SK-N-SH (cell line): ENCODE measurements at places on chromosomes 11 and 22.
A peak's percentile ranks its signal among the peaks of the same experiment; 100 is the strongest.

GRCh38 chr11:67504950-67505581 lies at the start of gene PITPNM1:
Gene PITPNM1 (minus strand): TSS chr11:67505363. CDS start chr11:67504180, 1,183 bp downstream.
- DNase-seq, result peak; percentile 86

GRCh38 chr11:119720311-119720913 lies 8.6 kb downstream of the NECTIN1 start:
- DNase-seq, result no peak

GRCh38 chr22:28328756-28329155 lies 350.9 kb downstream of the TTC28 start:
- no peak for DNase-seq

DNA sequence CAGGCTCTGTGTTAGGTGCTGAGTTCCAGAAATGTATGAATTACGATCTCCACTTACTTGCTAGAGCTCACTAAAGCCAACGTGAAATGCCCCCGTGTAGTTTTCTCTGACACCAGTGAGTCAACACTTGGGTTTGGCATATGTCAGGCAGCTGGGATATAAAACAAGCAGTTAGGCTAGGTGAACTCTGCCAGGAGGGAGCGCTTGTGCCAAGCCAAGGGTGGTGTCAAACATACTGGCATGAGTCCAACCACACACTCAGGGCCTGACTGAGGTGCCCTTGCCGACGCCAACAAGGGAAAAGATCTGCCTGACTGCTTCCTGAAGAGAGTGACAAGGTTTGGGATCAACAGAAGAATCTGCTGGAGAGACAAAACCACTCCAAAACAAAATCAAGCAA lies 167.8 kb upstream of the NARS2 start:
- no peak for DNase-seq

DNA sequence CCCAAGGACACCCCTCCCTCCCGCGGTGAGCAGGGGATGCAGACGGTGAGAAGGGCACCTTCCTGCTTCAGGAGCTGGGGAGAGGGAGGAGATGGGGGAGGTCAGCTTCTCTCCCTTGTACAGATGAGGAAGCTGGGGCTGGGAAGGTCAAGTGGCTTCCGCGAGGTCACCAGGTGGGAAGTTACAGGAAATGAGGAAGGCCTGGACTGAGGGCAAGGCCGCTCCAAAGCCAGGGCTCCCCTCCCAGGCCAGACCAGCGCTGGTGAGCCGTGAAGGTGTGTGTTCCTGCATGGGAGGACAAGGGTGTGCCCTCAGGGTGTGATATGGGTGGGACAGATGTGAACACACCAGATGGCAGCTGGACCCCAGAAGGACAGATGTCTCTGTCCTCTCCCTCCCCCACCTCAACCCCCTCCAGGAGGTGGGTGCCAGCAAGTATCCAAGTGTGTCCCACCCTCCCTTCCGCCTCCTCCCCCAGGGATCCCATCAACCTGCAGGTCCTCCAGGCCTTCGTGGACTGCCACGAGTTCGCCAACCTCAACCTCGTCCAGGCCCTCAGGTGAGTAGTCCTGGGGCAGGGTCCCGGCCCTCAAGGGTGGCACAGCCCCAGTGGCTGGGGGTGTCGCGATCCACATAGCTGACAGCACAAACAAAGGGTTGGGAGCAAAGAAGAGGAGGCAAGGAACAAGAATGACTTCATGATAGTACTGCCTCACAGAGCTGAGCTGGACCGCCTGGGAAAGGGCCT lies 16.6 kb downstream of the CYTH4 start:
- DNase-seq, result peak; percentile 48

DNA sequence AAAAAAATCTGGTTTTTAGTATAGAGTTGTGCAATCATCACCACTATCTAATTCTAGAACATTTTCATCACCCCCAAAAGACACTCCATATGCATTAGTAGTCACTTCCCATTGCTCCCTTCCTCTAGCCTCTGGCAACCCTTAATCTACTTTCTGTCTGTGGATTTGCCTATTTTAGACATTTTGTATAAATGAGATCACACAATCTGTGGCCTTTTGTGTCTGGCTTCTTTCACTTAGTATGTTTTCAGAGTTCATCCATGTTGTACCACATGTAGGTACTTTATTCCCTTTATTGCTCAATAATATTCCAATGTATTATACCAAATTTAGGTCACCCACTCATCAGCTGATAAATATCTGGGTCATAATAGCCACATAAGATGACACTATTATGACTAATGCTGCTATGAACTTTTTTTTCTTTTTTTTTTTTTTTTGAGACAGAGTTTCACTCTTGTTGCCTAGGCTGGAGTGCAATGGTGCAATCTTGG lies 67.5 kb upstream of the SCUBE2 start:
- DNase-seq, result no peak

- DNase-seq, result no peak
Measured at GRCh38 chr11:100680070-100680469, 7.0 kb upstream of the ARHGAP42 start.

DNA sequence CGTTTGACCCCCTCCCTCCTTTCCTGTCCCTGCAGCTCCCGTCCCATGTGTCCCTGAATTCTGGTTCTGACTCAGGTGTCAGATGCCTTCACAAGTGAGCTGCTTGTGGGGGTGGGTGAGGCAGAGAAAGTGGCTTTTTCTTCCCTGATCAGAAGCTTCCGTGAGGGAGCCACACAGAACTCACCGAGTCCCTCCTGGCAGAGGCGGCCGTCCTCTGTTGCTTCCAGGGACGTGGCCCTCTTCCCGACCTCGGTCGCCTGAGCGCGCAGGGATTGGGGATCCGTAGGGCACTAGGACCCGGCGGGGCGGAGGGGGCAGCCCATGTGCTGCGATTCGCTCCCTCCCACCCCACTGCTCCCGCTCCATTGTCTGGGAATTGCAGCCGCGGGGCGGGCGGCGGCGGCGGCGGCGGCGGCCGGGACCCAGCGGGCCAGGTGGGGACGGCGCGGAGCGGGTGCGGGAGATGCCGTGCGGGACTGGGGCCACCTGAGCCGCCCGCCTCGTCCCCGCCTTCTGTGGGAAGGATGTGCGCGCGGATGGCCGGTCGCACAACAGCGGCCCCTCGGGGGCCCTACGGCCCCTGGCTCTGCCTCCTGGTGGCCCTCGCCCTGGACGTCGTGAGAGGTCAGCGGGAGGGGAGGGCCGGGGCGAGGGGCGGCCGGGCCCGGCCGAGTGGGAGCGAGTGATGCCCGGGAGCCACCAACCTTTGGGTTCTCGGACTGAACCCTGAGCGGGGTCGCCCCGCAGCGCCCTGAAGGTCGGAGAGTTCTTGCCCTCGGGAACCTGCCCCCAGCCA lies at the start of gene TMEM132A:
Gene TMEM132A, plus strand, starts transcription at position 351 of the 796 bp plus-strand sequence. Its CDS starts 174 bp downstream, at position 525.
- DNase-seq, result peak; percentile 99

- DNase-seq, result no peak
Measured at GRCh38 chr11:8221046-8221723, 42.5 kb downstream of the LMO1 start.

DNA sequence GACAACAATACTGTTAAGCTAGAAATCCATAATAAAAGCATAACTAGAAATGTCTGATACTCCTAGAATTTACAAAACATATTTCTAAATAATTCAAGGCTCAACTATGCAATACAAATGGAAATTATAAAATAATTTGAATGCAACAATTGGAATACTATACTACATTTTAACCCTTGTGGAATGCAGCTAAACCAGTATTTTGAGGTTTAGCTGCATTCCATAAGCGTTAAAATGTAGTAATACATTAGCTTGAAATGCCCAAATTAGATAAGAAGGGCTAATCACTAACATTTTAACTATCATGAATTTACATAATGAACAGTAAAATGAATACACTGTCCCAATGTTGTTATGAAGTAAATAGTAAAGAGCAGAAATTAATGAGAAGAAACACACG lies 617.2 kb upstream of the CHORDC1 start:
- no peak for DNase-seq

DNA sequence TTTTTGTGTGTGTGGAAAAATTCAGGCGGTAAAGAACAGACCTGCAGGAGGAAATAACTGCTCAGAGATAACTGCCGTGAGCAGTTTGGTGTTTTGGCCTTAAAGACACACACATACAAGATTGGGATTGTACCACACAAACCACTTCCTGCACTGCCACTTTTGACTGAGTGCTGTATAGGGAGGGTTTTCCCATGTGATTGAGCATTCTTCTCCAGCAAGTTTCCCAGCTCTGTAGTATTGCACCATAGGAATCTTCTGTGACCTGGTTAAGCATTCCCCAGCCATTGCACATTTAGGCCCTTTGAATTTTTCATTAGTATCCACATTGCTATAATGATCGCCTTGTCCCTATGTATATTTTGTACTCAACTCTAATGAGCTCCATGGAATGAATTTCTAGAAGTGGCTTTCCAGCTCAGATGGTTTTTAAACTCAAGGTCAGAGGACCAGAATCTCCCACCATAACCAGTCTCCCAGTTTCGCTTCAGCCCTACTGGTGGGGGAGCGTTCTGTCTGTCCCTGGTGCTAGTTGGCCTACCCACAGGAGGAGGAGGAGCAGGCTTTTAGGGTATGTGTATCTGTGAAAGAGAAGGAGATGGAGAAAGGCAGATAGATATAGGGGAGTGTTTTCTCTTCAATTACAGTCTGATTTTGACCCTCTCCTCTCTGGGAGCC lies 9.3 kb downstream of the CD82 start:
- DNase-seq, result peak; percentile 3

- no peak for DNase-seq
Measured at GRCh38 chr22:29901354-29901753, 18.4 kb downstream of the MTMR3 start.

DNA sequence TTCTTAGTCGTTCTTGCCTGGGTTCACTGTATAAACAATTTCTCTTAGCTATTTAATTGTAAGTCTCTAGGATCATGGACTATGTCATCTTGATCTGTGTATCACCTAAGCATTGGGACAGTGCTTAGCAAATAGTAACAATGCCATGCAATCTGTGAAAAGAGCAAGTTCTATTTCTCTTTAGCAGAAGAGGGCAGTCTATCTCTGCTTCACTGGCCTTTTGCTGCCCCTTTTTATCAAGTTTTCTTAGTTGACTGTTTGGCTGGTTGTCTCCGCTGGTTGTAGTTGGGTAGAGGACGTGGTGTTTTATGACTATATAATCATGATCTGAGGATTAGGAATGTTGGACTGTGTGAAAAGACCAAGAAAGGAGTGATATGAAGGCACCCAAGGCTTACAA lies 315.0 kb downstream of the JRKL start:
- no peak for DNase-seq

DNA sequence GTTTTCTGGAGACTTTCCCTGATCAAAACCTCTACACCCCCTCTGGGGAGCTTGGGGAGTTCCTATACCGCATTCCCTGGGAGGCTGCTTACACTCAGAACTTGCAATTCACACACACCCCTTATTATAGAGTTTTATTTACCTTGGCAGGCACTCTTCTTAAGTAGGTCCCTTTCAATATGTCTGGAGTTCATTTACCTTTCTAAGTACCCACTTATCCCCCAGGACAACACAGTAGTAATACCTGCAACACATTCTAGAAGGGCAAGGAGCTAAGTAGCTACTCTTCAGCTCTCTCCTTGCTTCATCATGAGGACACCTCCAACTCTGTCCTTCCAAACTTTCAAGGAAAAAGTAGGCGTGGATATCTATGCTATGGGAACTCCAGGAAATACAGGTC lies 127.8 kb upstream of the ANO3 start:
- DNase-seq, result no peak

DNA sequence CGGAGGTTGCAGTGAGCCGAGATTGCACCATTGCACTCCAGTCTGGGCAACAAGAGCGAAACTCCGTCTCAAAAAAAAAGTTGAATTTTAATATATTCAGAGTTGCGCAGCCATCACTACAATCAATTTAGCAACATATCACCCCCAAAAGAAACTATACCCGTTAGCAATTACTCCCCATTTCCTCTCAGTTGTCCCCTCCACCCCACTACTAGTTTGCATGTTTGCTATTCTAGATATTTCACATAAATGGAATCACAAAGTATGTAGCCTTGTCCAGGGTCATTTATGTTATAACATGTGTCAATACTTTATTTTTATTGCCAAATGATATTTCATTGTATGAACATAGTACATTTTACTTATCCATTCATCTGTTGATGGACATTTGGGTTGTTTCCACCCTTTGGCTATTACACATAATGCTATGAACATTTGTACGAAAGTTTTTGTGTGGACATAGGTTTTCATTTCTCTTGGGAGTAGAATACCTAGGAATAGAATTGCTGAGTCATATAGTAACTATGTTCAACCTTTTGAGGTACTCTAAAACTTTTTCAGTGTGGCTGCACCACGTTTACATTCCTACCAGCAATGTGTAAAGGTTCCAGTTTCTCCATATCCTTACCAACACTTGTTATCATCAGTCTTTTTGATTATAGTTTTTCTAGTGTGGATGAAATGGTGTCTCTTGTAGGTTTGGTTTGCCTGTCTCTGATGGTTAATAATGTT lies 2.2 kb downstream of the ZNF143 start:
- DNase-seq, result no peak
